Natural killer cell treated with Interleukin-12 subunit alpha and Interleukin-12 subunit beta and Interleukin-15 and Interleukin-18, amount 100 ng/mL, for 72 hours (primary cell): ENCODE measurements at places on chromosomes 4 and X. TPM values are rescaled to one million over a fixed set of nuclear protein-coding genes. Genes with fewer than 3 reads are reported as not detected.
A peak's percentile ranks its signal among the peaks of the same experiment; 100 is the strongest.

GRCh38 chr4:141669501-141669900 is 33.1 kb downstream of the IL15 start:
- H3K4me3 ChIP-seq, result no peak overlapping the region
- H3K27me3 ChIP-seq, result no peaks in the 10 kb centered on the region
- H3K27ac ChIP-seq, result no peak overlapping the region
- H3K4me1 ChIP-seq, result peaks cover 8% of the 10 kb centered on the region

DNA sequence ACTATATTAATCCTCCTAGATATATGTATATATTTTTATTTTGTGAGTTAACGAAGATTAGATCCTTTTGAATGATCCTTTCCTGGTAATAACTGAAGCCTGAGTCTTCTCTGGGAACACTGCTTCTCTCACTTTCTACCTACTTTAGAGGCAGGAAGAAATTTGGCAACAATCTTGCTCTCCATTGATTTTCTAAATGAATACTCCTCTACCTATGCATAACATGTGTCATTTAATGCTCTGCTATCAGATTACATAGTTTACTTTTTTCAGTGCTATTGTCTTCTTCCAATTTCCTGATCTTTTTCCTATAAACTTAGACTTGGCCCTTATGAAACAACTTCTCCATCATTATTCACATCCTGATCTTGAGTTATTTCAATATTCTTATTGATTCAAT is 60.4 kb upstream of the PDHA2 start:
- H3K27ac ChIP-seq, result no peak overlapping the region
- H3K4me3 ChIP-seq, result no peak overlapping the region
- no peak for DNase-seq
- no peaks in the 10 kb centered on the region for H3K36me3 ChIP-seq

DNA sequence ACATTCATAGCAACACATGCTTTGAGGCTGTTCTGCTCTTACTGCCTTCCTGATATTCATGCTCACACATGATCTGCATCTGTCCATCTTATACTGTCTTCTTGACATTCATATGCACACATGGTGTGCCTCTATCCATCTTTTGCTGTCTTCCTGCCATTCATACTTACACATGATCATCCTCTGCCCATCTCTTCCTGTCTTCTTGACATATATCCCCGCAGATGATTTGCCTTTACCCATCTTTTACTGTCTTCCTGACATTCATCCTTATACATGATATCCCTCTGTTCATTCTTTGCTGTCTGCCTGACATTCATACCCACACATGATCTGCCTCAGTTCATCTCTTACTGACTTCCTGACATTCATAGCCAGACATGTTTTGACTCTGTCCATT is 36.8 kb downstream of the SCML1 start:
- no peak overlapping the region for H3K27ac ChIP-seq
- no peak for DNase-seq
- no peaks in the 10 kb centered on the region for H3K36me3 ChIP-seq
- peaks cover 8% of the 10 kb centered on the region for H3K27me3 ChIP-seq
- H3K4me3 ChIP-seq, result no peak overlapping the region

DNA sequence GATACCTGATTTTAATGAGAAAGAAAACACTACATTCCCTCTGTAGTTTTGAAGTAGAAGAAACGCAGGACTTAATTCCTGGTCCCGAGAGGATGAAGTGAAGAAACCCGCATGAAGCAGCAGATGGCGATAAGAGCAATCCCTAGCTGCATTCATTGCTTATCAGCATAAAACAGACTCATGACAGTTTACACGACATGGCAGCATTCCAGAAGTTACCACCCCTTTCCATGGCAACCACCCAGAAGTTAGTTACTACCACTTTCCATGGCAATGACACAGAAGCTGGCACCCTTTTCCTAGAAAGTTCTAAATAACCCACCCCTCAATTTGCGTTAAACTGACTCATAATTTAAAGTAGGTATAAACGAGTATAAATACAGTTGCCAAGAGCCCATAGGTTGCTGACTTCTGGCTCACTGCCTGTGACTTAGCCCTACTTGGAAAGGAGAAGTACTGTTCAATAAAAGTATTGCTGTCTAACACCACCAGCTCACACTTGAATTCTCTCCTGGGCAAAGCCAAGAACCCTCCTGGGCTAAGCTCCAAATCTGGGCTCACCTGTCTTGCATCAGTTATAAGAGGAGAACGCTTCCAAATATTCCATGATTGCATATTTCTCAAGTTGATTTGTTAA is 5.5 kb upstream of the XAGE2 start:
- no peak overlapping the region for H3K27ac ChIP-seq
- H3K36me3 ChIP-seq, result no peaks in the 10 kb centered on the region
- no peaks in the 10 kb centered on the region for H3K4me1 ChIP-seq
- H3K27me3 ChIP-seq, result peaks cover 36% of the 10 kb centered on the region
- no peak overlapping the region for H3K4me3 ChIP-seq
- no peak for DNase-seq

WDFY3 gene
- 0.21 TPM for total RNA-seq

GRCh38 chr4:174538876-174539250 is 16.6 kb upstream of the HPGD start:
- H3K27ac ChIP-seq, result peak overlapping the region; percentile 66
- peaks cover 13% of the 10 kb centered on the region for H3K27me3 ChIP-seq
- H3K4me3 ChIP-seq, result no peak overlapping the region
- no peak for DNase-seq
- peaks cover 6% of the 10 kb centered on the region for H3K4me1 ChIP-seq

- H3K27ac ChIP-seq, result no peak overlapping the region
- H3K4me1 ChIP-seq, result no peaks in the 10 kb centered on the region
- H3K27me3 ChIP-seq, result no peaks in the 10 kb centered on the region
- H3K4me3 ChIP-seq, result no peak overlapping the region
These were observed 114.7 kb downstream of the NWD2 start for GRCh38 chr4:37359261-37359660.
